ENCODE measurements at places on chromosomes 13 and 19.

DNA sequence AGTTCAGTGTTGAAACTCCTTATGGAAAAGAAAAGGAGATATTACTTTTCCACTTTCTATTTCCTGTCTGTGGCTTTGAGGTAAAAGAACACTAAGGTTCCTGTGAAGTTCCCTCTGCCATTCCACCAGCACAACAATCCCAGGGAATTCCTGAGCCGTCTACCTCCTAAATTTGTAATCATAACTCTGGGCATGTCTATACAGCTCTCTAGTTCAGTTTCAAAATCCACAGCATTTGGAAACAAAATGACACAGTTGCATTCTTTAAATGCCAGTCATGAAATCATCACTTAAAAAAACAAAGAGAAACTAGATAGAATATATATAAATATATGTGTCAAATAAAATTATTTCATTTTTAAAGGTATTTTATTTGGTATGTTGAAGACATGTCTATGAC, 9.0 kb upstream of the THSD1 start:
- no peak for DNase-seq

DNA sequence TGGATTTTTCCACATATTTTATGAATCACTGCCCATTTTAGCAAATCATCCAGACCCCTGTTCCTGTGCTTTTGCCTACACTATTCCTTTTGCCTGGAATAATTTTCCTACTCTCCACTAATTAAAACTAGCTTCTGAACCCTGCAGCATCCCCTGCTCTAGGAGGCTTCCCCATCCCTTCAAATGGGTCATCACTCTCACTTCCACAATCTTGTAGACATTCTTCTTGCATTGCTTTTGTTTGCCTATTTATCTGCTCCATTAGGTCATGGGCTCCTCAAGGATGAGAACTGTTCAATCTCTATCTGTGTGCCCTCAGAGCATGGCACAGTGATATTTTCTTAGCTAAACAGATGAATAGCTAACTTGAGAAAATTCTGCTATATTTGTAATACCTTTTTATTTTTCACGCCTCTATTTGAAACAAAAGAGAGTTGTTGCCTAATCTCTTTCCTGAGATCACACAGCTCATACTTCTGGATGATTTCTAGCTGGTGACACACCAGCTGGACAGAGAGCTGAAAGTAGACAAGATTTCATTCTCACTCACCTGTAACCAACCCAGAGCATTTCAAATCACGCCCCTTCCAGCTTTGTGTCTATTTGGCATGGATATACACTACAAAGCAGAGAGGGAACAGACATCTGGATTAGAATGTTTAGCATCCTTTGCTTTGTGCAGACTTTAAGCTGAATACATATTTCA, 466.0 kb downstream of the FOXO1 start:
- DNase-seq: no peak

DNA sequence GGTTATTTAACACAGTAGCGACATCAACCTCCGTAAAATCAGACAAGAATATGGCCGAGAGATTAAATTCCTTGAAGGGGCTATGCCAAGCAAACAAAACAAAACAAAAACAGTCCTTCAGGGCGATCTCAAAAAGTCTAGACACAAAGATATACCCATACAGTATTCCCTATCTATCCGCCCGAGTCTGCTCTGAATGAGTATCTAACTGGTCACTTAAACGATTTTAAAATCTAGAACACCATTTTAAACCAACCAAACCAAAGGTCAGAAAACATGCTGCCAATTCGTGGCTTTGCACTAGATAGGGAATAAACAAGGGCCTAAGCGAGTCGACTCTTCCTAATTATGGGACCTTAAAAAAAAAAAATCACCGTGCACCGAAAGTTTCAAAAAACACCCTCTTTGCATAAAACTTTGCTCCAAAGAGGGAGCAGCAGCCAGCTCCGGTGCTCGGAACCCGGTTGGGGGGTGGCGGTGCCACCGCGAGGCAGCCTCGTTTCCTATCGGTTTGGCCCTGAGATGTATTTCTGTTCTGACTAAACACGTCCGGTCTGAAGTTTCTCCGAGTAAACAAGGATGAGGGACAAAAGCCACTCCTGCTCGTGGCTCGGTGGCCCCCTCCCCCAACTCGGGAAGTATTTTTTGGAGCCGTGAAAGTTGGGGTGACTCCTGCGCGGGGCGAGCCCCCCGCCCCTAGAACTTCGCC, 1.8 kb downstream of the HMGB1 start:
- DNase-seq: peak; percentile 78

GRCh38 chr13:90995614-90996013, 351.9 kb upstream of the MIR17HG start:
- no peak for DNase-seq

DNA sequence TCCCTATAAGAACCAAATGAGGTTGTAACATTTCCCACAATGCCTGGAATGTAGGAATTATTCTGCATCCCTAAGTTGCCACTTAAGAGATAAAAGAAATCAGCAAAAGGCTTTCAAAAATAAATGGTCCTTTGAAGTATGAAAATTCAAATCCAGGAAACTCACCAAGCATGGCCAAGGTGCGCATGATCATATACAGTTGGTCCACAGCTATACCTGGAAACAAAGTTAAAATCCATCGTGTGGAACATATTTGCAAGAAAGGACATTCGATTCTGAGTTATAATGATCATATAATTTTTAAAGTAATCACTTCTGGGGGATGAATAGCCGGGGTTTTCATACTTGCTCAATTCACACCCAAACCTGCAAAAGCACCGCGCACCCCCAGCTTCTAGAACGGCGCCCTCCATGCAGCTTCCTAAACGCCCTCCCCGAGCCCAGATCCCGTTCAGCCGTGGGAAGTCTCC, 525 bp downstream of the CARS2 start:
- no peak for DNase-seq

DNA sequence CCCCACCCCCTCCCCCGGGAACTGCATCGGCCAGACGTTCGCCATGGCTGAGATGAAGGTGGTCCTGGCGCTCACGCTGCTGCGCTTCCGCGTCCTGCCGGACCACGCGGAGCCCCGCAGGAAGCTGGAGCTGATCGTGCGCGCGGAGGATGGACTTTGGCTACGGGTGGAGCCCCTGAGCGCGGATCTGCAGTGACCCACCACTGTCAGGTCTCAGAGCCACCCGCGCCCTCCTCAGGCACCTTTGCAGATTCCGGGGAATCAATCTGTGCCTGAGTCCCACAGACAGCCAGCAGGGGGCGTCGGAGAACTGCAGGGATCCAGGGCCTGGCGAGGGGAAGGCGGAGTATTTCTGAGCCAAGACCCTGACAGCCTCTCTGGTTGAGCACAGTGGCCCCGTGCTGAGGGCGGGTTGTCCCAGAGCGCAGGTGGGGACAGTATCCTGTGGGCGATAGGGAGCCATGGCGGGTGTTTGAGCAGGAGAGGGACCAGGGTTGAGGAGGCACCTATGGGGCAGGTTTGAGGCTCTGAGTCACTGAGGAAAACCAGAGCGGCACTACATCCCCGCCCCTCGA, 30.4 kb upstream of the CYP4F8 start:
- peak; percentile 68 for DNase-seq

DNA sequence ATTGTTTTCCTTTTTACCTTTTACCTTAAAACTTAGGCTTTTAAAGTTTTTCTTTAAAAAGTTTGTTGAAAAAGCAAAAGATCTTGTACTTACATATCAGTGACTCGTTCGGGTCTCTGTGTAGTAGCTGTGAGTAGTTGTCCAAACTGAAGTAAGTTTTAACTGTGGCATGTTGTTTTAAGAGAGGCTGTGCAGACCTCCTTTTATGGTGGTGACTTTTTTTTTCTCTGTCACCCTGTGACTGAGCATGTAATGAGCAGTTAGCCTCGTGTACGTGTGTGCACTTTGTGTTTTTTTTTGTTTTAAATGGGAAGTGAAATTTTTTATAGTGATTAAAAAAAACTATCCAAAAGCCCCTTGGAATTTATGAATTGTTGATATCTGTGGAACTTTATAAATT, at the start of gene GPR183:
TSS of gene GPR183 (minus strand) at position 153 of the 400 bp plus-strand sequence. CDS start 11,254 bp downstream, outside the sequence.
- DNase-seq: peak; percentile 76

DNA sequence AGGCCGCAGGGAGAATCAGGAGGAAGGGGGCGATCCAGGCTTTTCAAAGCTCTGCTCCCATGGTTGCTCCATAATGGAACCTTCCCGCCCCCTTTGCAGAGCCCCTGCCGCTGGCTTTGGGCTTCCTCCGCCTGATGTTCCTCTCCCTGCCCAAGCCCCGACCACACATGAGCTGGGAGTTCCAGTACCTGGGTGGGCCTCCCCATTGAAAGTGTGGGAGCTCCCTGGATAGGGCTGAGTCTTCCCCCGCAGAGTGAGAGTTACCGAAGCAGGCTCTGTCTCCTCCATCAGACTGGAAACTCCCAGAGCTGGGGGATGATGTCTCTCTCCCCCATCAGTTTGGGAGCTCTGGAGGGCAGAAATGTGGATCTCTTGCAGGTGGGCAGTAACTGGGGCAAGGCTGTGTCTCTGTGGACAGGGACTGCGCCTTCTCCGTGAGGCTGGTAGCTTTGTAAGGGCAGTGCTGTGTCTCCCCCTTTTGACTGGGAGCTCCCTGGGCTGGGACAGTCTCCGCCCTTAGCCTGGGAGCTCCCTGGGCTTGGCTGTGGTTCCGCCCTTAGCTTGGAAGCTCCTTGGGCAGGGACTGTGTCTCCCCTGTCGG, 722 bp downstream of the DCAF15 start:
- DNase-seq: peak; percentile 48

GRCh38 chr19:4866595-4867424, 657 bp downstream of the PLIN3 start:
- DNase-seq: peak; percentile 58

DNA sequence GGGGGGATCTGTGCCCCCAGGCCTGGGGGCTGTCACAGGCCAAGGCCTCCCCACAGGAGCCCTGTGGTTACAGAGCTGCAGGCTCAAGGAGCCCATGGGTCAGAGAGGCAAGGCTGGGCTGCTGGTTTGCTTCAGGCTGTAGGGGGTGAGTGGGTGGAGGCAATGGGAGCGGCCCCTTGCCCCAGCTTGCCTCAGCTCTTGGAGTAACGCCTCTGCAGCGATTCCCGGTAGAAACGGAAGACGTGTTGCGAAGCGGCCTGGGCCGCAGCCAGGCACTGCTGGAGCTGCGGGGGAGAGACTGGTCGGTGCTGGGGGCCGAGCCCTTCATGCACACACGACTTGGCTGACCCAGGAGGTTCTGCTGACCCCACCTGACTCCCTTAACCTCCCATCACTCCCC, 10.1 kb downstream of the TMEM91 start:
- DNase-seq: no peak

DNA sequence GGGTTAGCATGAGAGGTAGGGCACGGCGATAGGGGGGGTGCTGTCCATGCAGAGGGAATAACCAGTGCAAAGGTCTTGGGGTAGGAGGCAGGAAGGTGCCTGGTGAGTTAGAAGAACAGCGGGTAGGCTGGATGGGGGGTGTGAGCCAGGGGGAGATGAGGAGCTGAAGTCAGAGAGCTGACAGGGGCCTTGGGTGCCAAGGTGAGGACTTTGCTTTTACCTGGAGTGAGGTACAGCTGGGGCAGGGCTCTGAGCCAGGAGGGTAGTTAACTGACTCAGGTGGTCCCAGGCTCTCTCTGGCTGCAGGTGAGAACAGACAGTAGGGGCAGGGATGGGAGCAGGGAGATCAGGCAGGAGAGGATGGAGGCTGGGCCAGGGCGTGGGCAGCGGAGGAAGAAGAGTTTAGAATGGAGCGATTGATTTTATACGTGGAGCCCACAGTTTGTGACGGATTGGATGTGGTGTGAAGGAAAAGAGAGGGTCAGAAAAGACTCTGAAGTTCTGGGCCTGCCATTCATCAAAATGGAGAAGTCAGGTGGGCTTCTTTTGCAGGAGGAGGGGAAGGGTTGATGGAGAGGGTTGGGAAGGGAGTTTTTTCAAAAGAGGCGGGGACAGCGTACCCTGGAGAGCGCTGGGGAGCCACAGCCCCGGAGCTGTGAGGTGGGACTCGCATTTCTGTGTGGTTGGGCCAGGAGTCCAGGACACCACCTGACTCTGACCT, 1.2 kb upstream of the GRAMD1A start:
- no peak for DNase-seq

- DNase-seq: no peak
Measured at GRCh38 chr19:27748551-27749152, 1464.3 kb downstream of the UQCRFS1 start.

- DNase-seq: no peak
Measured at GRCh38 chr13:97245011-97245410, 22.9 kb downstream of the MBNL2 start.

- no peak for DNase-seq
Measured at GRCh38 chr13:84574851-84575250, 692.6 kb upstream of the SLITRK1 start.

GRCh38 chr13:50153876-50154275, 138.6 kb downstream of the KCNRG start:
- no peak for DNase-seq

DNA sequence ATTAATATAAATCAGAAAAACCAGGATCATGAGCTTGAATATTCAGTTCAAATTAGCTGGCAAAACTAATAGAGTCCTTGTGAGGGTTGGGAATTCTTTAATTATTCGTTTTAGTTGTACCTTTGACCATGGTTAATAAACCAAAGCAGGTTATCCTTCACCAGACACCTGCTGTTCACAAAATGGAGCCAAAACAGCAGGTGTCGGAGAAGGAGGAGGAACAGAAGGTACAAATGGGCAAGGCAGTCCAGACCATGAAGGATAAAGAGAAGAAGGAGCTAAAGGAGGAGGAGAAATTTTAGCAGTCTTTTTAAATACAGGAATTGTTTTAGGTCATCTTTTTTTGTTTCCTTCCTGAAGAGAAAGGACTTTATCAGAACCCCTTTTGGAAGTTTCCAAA, 106.1 kb downstream of the NHLRC3 start:
- DNase-seq: no peak

DNA sequence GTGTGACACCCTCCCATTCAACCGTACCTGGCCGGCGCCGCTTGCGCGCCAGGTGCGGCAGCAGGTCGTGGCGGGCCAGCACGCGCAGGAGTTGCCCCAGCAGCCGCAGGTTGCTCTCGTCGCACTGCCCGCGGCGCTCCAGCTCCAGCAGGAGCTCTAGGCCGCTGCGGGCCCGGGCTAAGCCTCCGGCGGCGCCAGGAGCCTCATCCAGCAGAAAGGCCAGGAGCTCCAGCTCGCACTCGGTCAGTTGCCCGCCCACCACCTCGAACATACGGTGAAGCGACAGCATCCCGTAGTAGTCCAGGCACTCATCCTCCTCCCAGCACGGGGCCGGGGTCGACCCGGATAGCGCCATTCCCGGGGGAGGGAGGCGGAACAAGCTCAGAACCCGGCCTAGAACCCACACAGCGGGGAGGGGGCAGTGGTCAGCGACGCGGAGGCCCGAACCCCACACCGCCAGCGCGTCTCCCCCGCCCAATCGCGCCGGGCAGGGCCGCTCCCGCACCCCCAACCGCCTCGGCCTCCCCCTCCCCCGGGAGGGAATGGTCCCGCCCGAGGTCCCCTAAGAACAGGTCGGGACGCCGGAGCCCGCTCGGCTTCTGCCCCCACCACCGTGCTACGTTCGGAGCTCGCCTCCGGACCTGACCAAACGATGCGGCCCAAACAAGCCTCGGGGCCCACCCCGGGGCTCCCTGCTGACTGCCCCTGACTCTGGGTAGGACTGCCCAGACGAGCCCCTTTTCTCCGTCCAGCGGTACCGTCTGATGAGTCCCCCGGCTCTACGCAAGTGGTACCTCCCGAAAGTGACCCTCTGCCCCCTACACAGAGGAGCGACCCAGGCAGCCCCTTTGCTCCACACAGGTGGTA, 591 bp downstream of the DEDD2 start:
- no peak for DNase-seq
